ENCODE measurements at places on chromosomes 12 and 14. TPM values are rescaled to one million over a fixed set of nuclear protein-coding genes. Genes with fewer than 3 reads are reported as not detected.
A peak's percentile ranks its signal among the peaks of the same experiment; 100 is the strongest.

The KRT74 gene
- total RNA-seq = not detected

The KRT2 gene
- total RNA-seq = not detected

DNA sequence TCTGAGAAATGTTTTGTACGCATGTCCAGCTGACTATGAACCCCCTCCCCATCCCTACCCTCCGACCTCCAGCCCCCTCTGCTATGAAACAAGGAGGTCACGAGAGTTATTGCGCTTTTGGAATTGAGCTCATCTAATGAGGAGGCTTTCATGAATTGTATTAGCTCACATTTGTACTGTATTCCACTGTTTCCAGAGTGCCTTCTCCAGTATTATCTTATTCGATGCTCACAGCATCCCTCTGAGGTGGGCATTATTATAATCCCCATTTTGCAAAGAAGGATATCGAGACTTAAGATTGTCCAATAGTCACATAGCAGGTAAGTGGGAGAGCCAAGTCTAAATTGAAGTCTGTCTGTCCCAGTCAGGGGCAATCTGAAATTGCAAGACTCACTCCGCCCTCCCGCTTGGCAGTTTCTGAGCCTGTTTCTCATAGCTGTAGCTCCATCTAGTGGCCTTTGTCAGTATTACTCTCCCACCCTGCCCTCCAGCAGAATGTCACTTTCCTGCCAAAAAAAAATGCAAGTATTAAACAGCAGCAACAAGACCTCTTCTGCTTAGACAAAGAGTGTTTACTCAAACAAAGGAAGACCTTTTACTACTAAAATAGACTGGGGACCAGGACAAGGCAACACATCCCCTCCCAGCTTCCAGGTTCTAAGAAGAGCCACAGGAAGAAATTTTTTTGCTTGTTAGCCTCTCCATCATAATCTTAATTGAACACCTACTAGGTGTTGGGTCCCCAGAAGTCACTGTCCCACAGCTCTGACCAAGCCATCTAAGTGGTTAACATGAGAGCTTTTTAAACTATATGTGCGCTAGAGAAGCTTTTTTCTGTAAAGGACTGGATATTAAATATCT is 48.6 kb upstream of the TMEM233 start:
- peak; percentile 34 for DNase-seq

The CLEC4D gene
- total RNA-seq = not detected

- no peak for DNase-seq
Observed at GRCh38 chr12:10957741-10958140, 18.7 kb upstream of the TAS2R14 start.

The SLC17A8 gene
- 0.66 TPM for total RNA-seq

GRCh38 chr12:91973813-91974212 is 171.8 kb downstream of the BTG1 start:
- no peak for DNase-seq

- DNase-seq = no peak
Observed at GRCh38 chr14:52055167-52055566, 13.7 kb downstream of the NID2 start.

Data from mesothelial cell of epicardium (in vitro differentiated cells).